ENCODE measurements at places on chromosomes 13 and 19. TPM values are rescaled to one million over a fixed set of nuclear protein-coding genes. Genes with fewer than 3 reads are reported as not detected.

DNA sequence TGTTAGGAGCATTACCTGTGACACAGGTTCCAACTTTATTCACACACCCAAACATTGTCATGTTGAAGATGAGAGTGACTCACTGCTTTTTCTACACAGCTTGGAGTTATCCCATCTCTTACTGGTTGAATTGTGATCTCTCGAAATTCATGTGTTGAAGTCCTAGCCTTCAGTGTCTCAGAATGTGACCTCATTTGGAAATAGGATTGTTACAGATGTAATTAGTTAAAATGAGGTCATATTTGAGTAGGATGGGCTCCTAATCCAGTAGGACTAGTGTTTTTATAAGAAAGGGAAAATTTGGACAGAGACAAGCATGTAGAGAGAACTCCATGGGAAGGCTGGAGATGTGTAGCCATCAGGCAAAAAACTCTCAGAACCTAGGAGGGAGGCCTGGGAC, 142.5 kb downstream of the POSTN start:
- no peaks in the 10 kb centered on the region for H3K4me1 ChIP-seq
- no peaks in the 10 kb centered on the region for H3K36me3 ChIP-seq
- no peaks in the 10 kb centered on the region for H3K27me3 ChIP-seq

GRCh38 chr19:10553087-10553667, 9.5 kb downstream of the ATG4D start:
- H3K36me3 ChIP-seq: no peaks in the 10 kb centered on the region
- no peak overlapping the region for H3K4me3 ChIP-seq
- H3K27ac ChIP-seq: no peak overlapping the region
- no peaks in the 10 kb centered on the region for H3K27me3 ChIP-seq

DNA sequence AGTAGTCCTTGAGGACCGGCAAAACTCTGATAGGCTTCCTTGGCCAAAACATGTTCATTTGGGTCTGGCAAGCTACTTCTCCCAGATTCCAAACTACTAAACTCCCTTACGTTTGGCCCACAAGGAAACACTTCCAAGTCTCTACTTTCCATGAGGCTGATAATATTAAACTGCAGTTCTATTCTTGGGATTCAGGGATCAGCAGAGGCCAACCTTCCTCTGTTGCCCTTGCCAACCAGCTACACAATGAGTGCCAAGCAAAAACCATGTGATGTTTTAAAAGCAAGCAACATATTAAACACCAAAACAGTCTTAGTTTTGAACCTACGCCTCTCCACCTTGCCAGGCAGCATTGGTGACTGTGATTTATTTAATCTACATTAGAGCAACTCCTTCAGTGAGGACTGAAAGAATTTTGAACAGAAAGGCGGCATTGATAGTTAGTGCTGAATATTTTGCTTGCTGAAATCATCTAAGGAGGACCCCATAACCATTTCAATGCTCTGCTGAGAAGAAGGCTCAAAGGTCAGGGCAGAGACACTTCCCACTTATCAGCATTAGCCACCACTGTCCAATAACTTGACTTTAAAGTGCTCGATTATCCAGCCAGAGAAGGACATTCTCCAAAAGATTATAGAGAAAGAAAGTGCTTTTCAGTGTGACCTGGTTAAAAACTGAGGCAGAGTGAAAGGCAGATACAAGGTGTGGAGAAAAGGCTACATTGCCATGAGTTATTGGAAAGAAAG, 287.1 kb downstream of the TBC1D4 start:
- no peak overlapping the region for H3K4me3 ChIP-seq
- H3K36me3 ChIP-seq: no peaks in the 10 kb centered on the region
- H3K4me1 ChIP-seq: no peaks in the 10 kb centered on the region

FGF21 gene
- 32.7 TPM for total RNA-seq

DNA sequence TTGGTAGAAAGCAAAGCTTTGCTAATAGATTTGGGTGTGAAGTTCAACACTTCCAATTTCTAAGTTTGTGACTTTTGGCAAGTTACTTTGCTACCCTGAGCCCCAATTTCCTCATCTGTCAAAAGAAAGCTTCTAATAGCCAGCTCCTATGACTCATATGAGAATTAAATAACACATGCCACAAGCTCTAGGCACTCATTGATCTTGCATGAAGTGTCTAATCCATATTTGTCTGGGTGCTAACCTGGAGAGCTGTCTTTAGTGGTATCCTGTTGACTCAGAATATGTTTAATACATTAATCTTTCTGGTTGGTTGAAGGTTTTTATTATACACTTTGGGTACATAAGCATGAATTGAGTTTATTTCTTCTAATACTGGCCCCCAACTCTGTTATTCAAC, 188.8 kb downstream of the POSTN start:
- H3K27ac ChIP-seq: no peak overlapping the region
- no peaks in the 10 kb centered on the region for H3K27me3 ChIP-seq
- H3K4me1 ChIP-seq: no peaks in the 10 kb centered on the region
- H3K4me3 ChIP-seq: no peak overlapping the region
- no peaks in the 10 kb centered on the region for H3K36me3 ChIP-seq
